ENCODE measurements at places on chromosomes 1 and 21. TPM values are rescaled to one million over a fixed set of nuclear protein-coding genes. Genes with fewer than 3 reads are reported as not detected.

Gene CXADR
- not detected for polyA plus RNA-seq

Gene NBPF11
- 9.3 TPM for polyA plus RNA-seq

Gene ZSCAN20
- polyA plus RNA-seq: 0.45 TPM

Gene KRTAP19-8
- polyA plus RNA-seq: not detected

Gene OR2AK2
- polyA plus RNA-seq: not detected

Gene CAPN2
- polyA plus RNA-seq: 140 TPM

Gene PTGFRN
- polyA plus RNA-seq: not detected

Gene TENT5C
- 33.4 TPM for polyA plus RNA-seq

Gene APCS
- not detected for polyA plus RNA-seq
